ENCODE measurements at places on chromosomes 7 and 10.
A peak's percentile ranks its signal among the peaks of the same experiment; 100 is the strongest.

DNA sequence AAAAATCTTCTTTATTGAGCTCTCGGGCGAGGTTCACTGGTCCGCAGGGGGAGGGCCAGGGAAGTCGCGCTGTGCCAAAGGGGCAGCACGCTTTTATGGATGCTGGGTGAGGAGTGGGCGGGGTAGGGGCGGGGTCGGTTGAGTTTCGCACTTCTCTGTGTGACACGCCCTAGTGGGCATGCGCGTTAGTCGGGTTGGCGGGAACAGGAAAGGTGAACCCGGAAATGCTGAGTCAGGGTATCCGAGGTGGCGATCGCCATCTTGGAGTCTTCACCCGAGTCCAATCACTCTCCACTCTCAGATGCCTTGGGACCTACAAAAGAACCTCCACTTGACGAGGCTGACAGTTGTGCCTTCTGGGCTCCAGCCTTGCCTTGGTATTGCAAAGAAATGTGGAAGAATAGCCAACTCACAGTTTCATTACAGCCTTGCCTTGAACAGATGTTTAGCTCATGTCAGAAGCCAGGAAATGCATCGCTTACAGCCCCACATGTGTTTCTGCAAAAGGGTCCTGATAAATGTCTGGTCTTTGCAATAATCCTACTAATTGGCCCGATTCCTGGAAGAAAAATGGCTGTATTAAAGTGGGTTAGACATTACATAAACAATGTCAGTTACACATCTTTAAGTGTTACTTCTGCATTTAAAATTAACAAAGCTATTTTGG, 64.1 kb downstream of the AHR start:
- DNase-seq: no peak

DNA sequence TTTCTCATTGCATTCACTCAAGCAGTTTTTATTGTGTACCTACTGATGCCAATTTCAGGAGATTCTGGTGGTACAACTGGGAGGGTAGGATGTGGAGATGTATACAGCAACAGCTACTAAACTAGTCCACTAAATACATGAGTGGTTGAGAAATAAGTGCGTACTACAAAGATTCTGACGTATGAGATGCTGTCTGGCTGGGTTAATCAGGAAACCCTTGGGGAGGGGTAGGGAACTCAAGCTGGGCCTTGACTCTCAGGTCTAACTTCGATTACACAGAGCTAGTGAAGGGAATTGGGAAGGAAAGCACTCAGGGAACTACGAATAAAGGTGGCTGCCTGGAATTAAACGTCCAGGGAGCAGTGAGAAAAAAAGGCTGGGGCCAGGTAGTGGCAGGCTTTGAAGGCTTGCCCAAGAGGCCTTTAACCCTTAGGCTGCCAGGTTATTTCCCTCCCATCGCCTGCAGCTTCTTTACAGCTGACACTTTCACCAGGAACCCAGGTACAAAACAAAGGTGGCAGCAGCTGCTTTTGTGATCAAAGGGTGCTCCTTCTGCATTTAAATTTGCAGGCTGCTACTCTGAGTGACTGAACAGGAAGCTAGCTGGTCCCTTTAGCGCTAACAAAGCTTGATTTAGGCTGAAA, 3.2 kb downstream of the MMS19 start:
- DNase-seq: no peak

DNA sequence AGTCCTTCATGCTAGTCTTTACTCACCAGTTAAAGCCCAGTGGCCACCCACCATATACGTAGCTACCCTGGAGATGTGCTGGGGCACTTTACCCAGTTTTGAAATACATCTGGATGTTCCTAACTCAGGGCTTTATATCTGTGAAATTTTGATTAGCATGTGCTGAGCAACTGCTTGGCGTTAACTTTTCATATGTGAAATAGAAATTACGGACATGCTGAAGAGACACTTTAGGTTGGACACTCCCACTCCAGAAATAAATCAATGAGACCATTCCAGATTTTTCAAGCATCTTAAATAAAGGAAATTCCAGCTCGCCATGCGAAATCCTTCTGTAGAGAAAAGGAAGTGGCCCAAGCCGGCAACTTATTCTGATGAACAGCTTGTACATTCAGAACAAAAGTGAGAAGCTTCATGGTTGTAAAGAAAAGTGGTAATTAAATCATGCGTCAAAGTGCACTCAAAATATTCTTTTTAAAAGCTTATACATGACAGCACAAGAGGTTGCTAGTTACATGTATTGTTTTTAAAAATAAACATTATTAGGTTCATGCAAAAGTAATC, 153.5 kb upstream of the ITGB1 start:
- DNase-seq: no peak

GRCh38 chr7:93228302-93228701, 2.0 kb upstream of the HEPACAM2 start:
- DNase-seq: no peak

GRCh38 chr7:131109759-131110296, 217.8 kb upstream of the MKLN1 start:
- peak; percentile 73 for DNase-seq

- DNase-seq: no peak
Observed at GRCh38 chr10:4691301-4691700, 134.7 kb upstream of the AKR1E2 start.

DNA sequence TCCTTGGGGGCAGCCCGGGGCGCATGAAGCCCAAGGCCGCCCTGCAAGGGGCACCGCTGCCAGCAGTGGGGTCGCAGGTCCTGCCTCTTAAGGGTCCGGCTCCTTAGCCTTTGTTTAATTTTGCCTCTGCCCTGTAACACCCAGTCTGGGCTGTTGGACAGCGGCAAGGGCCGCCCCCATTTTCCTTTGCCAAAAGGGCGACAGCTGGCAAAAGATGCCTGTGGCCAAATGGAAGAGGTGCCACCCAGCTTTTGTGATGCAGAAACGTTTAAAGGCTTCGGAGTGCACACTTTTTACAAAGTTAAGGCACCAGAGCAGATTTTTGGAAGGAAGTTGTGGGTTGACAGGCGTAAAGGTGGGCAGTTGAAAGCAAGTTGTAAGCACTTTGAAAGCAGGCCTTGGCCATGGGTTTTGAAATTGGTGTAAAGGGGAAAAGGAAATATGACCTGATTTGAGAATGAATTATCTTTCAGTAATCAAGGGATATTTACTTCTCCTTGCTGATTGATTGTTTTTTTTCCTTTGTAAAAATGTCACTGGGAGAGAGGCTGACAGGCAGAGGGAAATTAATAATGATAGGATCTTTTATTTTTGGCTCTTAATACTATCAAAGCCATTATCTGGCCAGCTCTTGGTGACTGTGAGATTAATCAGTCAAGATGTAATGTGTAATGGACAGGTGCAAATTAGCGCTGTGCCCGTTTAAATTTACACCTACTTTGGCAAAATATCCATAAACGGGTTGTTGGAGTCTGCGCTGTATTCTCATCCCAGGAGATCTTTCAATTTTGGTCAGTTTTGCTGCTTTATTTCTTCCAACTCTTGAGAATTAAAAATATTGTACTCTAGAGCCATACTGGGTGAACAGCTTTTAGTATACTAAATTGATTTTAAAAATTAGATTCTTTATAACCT, 1.2 kb downstream of the CASD1 start:
- no peak for DNase-seq

GRCh38 chr10:34801097-34801733, 13.9 kb downstream of the PARD3 start:
- DNase-seq: no peak

DNA sequence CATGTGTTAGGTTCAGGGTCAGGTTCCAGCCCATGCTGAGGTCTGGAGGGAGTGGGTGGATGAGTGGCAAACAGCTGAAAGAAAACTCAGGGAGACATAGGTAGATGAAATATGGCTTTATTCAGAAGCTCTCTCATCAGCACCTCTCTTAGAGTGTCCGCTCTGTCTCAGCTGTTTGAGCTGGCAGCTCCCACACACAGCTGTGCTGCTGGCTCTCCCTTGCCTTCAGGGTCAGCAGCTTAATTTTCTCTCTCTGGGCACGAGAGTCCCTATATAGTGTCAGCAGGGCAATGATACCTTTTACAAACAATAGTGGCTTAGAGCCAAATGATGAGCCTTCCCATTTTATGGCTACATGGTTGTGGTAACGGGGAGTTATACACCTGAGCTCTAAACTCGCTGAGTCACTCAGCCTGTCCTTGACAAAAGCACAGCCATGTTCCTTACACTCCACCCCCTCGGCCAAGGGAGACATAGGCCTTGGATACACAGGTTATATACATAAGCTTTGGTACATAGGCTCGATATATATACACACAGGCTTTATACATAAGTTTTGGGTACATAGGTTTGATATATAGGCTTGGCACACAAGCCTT, 10.4 kb downstream of the RNF133 start:
- DNase-seq: no peak

DNA sequence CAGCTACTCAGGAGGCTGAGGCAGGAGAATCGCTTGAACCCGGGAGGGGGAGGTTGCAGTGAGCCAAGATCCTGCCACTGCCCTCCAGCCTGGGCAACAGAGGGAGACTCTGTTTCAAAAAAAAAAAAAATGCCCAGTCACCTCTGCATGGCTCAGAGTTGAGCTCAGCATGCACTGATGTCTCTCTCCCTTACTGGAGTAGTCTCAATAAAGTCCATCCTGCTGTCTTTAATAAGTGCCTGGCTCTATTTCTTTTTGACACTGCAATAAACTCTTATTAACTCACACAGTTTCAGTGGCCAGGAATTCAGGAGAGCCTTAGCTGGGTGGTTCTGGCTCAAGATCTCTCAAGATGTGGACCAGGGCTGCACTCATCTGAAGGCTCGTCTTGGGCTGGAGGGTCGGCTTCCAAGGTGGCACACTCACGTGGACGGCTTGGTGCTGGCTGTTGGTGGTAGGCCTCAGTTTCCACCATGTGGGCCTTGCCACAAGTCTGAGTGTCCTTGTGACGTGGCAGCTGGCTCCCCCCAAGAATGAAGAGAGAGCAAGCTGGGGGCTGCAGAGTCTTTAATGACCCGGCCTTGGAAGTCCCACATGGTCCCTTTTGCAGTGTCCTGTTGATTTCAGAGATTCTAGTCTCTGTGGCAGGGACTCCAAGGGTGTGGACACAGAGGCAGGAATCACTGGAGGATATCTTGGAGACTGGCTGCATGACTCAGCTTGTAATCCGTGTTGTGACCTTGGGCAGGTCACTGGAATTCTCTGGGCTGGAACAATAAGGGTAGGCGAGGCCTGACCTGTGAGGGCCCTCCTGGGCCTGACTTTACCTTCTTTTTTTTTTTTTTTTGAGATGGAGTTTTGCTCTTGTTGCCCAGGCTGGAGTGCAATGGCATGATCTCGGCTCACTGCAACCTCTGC, 85.9 kb upstream of the KMT2C start:
- DNase-seq: no peak

- DNase-seq: no peak
Observed at GRCh38 chr10:66378117-66378876, 547.5 kb upstream of the LRRTM3 start.
